ENCODE measurements at places on chromosomes 5 and 9.

DNA sequence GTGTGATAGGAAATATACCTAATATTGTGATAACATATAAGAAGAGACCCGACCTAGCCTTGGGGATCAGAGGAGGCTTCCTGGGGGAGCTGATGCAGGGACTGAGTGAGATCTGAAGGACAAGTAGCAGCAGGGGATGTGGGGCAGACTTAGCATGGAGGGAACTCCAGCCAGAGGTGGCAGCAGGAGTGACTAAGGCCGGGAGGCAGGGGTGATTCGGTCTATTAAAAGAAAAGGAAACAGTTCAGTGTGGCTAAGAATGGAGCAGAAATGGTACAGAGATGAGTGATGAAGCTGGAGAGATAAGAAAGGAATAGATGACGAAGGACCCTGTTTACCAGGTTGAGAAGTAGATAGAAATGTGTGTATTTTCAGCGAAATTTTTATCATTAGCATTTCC is 408.8 kb downstream of the ENC1 start:
- DNase-seq = no peak

GRCh38 chr9:82148426-82148810 is 159.8 kb downstream of the SPATA31D1 start:
- DNase-seq = no peak

GRCh38 chr5:96076451-96076850 is 114.8 kb upstream of the ELL2 start:
- DNase-seq = no peak

- DNase-seq = no peak
Measured at GRCh38 chr5:68011801-68012200, 203.8 kb upstream of the PIK3R1 start.

- no peak for DNase-seq
Measured at GRCh38 chr5:83947763-83948162, 227.1 kb upstream of the HAPLN1 start.

- DNase-seq = no peak
Measured at GRCh38 chr5:91494447-91494996, 111.4 kb upstream of the ARRDC3 start.

GRCh38 chr9:87193925-87194868 is 246.9 kb upstream of the GAS1 start:
- peak; percentile 36 for DNase-seq

DNA sequence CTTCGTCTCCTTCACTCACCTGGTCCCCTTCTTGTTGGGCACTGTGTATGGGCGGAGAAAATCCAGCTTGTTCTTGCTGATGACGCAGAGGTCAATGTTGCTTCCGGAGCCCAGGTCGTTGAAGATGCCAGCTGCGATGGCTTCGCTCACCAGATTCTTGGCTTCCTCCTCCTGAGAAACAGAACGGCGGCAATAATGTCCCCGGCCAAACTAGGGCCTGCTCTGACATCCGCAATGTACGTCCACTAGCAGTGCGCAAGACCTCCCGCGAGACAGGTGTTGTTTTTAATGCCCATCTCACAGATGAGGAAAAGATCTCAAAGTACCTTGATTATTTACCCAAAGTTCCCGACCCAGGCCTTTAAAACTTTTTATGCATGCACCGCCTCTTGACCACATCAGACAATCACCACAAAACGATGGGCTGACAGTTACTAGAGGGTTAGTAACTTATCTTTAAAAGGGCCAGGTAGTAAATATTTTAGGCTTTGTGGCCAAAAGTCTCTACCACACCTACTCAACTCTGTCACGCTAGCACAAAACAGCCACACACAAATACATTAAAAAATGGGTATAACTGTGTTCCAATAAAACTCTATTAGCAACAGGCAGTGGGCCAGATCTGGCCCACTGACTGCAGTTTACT is 58.4 kb downstream of the PSMB7 start:
- DNase-seq = no peak

DNA sequence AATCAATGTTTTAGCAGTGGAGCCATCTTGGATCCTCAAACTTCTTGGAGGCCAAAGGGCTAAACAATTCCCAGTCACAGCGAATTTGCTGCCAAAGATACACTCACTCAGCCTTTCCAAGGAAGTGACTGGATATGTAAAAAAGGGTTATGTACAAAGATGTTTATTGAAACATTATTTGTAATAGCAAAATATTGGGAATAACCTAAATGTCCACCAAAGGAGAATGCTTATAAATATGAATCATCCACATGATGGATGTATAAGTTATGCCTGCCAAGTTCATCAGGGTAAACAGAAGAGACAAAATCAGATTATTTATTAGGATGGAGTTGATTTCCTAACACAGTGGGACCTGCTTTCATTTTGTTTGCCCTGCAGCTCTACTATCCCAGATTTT is 145.2 kb upstream of the ABCA1 start:
- no peak for DNase-seq

GRCh38 chr5:141517880-141518617 is 29.2 kb downstream of the PCDHGC5 start:
- peak; percentile 57 for DNase-seq

DNA sequence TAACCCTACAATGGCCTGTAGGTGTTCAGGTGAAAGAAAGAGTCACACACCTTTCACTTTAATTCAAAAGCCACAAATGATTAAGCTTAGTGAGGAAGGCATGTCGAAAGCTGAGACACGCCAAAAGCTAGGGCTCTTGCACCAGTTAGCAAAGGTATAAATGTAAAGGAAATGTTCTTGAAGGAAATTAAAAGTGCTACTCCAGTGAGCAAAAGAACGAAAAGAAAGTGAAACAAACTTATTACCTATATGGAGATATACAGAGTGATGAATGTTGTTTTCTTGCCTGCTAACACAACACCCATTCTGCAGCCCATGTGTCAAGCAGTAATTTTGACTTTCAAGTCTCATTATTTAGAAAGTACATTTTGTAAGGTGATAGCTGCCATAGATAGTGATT is 254.2 kb upstream of the SLC24A2 start:
- DNase-seq = no peak

DNA sequence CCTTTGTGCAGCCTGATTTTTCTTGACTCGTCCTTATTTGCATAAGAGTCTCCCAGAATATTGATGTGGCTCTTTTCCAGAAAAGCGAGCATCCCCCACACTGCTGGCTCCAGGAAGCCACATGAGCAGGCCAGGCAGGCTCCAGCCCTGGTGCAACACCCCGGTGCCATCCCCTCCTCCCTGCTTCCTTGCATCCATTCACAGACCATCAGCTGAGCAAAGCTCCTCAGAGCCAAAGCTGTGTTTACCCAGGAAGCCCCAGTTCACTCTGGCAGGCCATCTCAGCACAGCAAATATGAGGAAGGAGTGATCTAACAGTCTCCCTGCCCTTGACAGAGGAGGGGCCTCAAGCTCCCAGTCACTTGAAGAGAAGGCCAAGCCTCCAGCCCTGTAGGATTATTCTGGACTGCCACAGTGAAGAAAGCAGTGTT is 34.4 kb downstream of the INSYN2B start:
- DNase-seq = peak; percentile 99

DNA sequence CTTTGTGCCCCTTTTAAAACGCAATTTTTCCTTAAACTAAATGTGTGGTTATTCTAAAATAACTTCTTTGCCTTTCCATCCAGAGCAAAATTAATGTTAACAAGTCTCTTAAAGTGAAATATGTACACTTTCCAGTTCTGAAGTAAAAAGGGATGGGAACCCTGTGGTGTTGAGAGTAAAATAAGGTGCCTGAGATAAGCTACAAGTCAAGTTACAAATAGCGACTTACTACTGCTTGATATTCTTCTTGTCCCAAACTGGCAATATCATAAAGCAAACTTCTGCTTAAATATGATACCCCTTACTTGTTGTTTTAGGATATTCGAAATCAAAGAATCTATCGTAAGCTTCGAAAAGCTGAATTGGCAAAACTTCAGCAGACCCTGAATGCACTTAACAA is 18.3 kb upstream of the F2R start:
- no peak for DNase-seq

DNA sequence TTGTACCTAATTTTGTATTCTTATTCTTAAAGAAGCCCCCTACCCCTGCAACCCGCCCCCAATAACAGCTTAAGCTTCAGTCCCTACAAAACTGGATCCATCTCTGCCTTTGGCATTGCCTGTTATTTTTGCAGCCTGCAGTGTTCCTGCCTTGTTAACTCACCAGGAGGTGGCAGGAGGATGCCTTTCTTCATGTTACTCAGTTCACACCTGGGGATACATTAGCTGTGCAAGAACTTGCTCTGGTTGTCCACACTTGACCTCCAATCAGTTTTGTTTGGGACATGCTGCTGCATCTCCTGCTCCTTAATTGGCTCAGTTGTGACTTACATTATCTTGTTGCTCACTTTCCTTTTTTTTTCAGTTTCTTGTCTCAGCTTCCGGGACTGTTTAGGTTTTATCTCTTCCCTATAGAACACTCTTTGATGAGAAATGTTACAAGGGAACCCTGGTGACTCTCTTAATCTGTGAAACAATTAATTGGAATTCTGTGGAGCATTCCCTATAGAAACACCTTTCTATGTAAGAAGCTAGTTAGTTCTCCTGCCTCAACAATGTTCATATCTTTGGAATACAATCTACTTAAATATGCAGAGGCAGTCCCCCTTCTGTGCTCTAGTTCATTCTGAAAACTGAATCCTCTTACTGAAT is 467.7 kb upstream of the ACO1 start:
- DNase-seq = no peak

DNA sequence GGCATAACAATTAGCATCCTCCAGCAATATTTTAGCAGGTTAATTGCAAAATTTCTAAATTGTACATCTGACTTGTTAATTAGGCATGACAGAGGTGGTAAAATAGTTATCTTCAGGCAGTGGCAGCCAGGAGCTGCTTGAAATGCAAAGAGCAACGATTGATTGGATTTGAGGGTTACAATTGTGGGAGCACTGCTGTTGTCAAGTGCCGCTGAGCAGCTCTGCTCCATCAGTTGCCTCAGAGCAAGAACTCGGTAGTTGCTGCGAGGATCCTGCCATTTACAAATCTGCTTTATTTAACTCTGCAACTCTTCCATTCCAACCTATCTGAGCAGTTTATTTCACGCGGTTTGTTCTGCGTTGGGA is 12.6 kb downstream of the PBX3 start:
- peak; percentile 69 for DNase-seq

GRCh38 chr9:116691607-116692006 is 4.5 kb downstream of the TRIM32 start:
- no peak for DNase-seq

DNA sequence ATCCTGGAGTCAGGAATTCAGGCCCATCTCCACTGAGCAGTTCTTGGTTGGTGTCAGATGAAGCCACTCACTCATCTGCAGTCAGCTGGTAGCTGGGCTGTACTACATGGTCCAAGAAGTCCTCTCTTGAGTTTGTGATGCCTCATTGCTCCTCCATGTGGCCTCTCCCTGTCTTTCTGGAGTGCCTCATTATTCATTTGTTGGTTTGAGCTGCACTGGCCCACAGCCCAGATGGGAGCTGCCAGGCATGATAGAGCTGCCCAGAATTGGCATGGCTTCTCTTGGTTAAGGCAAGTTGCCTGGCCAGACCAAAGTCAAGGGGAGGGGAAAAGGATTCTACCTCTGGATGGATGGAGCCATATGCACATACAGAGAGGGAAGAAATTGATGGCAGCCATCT is 8.0 kb downstream of the PTCD2 start:
- DNase-seq = no peak

- DNase-seq = no peak
Measured at GRCh38 chr5:124203303-124203702, 543.1 kb downstream of the ZNF608 start.

- DNase-seq = no peak
Measured at GRCh38 chr9:134558124-134558905, 83.3 kb upstream of the COL5A1 start.

DNA sequence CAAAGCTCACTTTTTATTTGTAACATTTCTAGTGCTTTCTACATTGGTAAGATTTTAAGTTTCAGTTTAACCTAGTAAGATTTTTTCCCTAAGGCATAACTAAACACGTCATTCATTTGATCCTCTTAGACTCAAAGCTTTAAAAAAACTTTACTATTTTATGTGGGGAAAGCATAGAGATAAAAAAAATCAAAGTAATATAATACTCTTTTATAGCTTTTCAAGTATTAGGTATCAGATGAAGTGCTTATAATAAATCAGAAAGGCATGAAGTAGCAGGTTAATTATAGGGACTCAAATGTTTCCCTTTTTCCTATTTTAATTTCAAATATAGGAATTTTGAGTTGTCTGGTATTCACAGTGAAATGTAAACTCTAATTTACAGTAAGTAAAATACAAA is 68.0 kb upstream of the POU5F2 start:
- DNase-seq = no peak

DNA sequence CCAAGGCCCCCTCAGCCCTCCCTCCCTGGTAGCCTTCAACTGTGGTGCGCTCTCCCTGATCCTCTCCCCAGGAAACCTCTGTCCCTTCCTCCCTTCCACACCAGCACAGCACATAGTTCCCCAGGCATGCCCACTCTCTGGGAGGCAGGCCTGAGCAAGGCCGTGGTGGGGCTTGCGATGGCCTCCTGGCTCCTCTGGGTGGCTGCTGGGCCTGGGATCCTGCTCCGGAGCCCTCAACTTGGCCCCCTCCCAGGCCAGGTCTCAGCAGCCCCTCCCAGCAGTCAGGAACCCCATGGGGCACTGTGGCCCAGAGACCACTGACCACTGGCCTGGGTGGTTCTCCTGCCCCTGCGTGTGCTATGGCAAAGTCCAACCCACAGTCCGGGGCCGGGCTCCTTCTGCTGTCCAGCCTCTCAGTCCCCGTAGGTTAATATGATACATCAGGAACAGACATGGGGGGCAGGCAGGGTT is 125.8 kb downstream of the ZNF354C start:
- DNase-seq = no peak

DNA sequence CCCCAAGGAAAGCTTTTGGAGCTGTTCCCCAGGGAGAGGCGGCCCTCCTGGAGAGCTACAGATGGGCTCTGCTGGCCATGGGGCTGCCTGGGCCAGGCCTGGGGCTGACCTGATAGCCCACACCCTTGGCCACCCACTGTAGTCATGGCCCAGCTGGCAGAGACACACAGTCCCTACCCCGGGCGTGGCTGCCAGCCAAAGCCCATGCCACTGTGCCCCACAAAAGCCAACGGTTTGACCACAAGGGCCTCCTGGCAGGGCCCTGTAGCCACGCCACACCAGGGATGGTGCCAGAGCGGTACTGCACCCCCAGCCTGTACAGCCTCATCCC is 15.2 kb downstream of the NACC2 start:
- no peak for DNase-seq

DNA sequence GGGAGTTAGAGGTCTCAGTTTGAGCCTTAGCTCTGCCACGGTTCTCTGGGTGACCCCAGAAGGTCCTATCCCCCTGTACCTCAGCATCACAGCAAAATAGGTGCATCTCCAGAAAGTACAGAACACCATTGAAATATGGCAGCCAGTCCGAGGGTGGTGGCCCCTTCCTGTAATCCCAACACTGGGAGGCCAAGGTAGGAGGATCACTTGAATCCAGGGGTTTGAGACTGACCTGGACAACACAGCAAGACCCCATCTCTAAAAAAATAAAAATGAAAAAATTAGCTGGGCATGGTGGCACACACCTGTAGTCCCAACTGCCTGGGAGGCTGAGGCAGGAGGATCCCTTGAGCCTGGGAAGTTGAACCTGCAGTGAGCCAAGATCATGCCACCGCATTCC is 7.0 kb upstream of the CRB2 start:
- no peak for DNase-seq
